Upper lobe of right lung (tissue), 1 donor: ENCODE measurements at places on chromosomes 13 and 19.

GRCh38 chr13:113031465-113031864, 62.5 kb downstream of the MCF2L start:
- peaks cover 4% of the 10 kb centered on the region for H3K4me1 ChIP-seq
- no peak overlapping the region for H3K4me3 ChIP-seq
- no peaks in the 10 kb centered on the region for H3K36me3 ChIP-seq
- no peak overlapping the region for H3K27ac ChIP-seq
- DNase-seq, result no peak

DNA sequence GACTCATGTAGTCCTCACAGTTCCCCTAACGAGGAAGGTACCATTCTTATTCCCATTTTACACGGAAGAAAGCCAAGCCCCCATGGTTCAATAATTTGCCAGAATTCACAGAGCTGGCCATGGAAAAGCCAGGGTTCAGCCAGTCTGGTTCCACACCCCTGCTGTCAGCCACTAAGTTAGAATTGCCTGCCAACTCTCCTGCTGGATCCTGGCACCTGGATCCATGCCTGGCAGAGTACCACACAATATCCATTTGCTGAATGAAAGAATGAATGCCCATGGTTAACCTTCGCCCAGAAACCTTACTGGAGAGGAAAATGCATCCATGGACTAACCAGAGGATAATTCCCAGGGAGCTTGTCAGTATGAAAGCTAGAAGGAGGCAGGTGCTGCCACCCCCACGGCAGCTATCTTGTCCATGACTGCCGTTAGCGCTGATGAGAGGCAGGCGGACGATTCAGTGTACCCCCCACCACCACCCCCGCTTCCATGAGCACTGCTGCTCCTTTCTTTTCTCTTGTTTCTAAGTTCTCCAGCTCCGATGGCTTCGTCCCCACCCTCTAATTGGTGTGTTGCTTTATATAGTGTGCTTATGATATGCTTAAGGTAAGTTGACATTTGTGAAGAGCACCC, 114.5 kb downstream of the SLC7A1 start:
- H3K27ac ChIP-seq, result no peak overlapping the region
- peaks cover 4% of the 10 kb centered on the region for H3K27me3 ChIP-seq
- no peak overlapping the region for H3K4me3 ChIP-seq
- no peak for DNase-seq
- H3K4me1 ChIP-seq, result no peaks in the 10 kb centered on the region

- no peak overlapping the region for H3K4me3 ChIP-seq
- H3K4me1 ChIP-seq, result peaks cover under 1% of the 10 kb centered on the region
Measured at GRCh38 chr13:49437705-49438104, 6.2 kb downstream of the CAB39L start.

DNA sequence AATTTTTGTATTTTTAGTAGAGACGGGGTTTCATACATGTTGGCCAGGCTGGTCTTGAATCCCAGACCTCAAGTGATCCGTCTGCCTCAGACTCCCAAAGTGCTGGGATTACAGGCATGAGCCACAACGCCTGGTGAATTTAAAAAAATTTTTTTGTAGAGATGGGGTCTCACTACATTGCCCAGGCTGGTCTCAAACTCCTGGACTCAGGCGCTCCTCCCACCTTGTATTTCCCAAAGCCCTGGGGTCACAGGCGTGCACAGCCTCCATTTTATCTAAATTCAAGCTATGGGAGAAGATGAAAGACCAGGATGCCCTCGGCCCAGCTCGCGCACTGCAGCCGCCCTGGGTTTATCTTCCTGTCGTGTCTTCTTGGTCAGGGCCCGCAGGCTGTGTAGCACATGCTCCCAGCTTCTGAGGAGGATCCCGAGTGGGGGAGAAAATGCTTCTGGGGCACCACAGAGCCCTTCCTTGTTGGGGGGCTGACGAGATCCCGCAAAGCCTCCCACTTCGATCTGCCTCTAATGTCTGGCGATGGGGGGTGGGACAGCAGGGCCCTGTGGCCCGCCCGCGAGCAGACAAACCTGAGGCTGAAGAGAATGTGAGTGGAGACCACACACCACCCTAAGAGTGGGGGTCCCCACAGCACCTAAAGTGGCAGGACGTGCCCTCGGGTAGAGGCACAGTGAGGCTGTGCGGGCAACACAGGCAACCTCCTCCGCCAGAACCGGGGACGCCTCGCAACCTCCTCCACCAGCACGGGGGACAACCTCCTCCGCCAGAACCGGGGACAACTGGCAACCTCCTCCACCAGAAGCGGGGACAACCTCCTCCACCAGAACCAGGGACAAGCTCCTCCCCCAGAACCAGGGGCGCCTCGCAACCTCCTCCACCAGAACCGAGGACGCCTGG, 15.8 kb downstream of the TCF3 start:
- no peaks in the 10 kb centered on the region for H3K27me3 ChIP-seq
- no peak overlapping the region for H3K4me3 ChIP-seq
- no peaks in the 10 kb centered on the region for H3K4me1 ChIP-seq
- no peak overlapping the region for H3K27ac ChIP-seq

DNA sequence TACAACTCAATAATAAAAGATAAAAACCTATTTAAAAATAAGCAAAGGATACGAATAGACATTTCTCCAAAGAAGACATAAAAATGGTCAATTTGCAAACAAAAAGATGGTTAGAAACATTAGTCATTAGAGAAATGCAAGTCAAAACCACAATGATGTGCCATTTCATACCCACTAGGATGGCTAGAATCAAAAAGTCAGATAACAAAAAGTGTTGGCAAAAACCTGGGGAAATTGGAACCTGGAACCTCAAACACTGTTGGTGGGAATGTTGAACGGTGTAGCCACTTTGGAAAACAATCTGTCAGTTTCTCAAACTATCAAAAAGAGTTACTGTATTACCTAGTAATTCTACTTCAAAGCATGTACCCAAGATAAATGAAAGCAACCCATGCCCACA, 26.5 kb upstream of the ZNF30 start:
- no peak overlapping the region for H3K4me3 ChIP-seq
- no peak overlapping the region for H3K27ac ChIP-seq
- DNase-seq, result no peak
- H3K4me1 ChIP-seq, result peaks cover 5% of the 10 kb centered on the region
- peaks cover 24% of the 10 kb centered on the region for H3K27me3 ChIP-seq
- H3K36me3 ChIP-seq, result no peaks in the 10 kb centered on the region

- DNase-seq, result no peak
- H3K36me3 ChIP-seq, result no peaks in the 10 kb centered on the region
- peak overlapping the region; percentile 87 for H3K27ac ChIP-seq
- H3K4me1 ChIP-seq, result peaks cover 64% of the 10 kb centered on the region
- H3K27me3 ChIP-seq, result no peaks in the 10 kb centered on the region
Measured at GRCh38 chr19:44741258-44741731, 7.2 kb upstream of the BCL3 start.

DNA sequence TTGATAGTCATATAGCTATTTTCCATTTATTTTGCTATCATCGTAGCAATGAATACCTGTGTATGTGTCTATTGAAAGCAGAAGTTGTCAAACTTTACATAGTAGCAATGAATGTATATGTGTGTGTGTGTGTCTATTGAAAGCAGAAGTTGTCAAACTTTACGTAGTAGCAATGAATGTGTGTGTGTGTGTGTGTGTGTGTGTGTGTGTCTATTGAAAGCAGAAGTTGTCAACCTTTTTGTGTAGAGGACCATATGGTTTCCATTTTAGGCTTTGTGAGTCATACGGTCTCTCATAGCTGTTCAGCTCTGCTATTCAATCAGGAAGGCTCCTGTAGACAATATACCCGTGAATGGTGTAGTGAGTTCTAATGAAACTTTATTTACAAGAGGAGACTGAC, 20.8 kb downstream of the NLRP4 start:
- H3K27me3 ChIP-seq, result no peaks in the 10 kb centered on the region
- H3K4me1 ChIP-seq, result no peaks in the 10 kb centered on the region
- no peak overlapping the region for H3K27ac ChIP-seq
- no peak for DNase-seq
